ENCODE measurements at places on chromosomes 1 and 21. TPM values are rescaled to one million over a fixed set of nuclear protein-coding genes. Genes with fewer than 3 reads are reported as not detected.
A peak's percentile ranks its signal among the peaks of the same experiment; 100 is the strongest.

DNA sequence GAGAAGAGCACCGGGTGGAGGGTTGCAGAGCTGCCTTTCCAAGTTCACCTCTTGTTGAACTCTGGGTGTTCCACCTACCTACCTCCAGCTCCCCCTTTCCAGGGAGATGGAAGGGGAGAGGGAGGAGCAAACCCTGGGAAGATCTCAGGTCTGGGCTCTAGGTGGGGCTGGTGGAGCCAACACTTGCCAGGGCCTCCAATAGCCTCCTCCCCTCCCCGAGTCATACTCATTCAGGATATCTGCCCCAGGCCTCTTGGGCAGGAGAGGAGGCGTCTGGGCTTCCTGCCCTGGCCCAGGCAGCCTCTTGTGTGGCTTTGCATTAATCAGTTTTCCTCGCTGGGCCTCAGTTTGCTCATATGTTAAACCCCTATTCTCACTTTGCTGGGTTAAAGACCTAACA lies 13.4 kb downstream of the RAP1GAP start:
- DNase-seq: no peak

GRCh38 chr1:1763657-1764621 lies 14.3 kb downstream of the NADK start:
- peak; percentile 34 for DNase-seq

GRCh38 chr1:22645931-22646330 lies 2.5 kb downstream of the C1QC start:
- no peak for DNase-seq

DNA sequence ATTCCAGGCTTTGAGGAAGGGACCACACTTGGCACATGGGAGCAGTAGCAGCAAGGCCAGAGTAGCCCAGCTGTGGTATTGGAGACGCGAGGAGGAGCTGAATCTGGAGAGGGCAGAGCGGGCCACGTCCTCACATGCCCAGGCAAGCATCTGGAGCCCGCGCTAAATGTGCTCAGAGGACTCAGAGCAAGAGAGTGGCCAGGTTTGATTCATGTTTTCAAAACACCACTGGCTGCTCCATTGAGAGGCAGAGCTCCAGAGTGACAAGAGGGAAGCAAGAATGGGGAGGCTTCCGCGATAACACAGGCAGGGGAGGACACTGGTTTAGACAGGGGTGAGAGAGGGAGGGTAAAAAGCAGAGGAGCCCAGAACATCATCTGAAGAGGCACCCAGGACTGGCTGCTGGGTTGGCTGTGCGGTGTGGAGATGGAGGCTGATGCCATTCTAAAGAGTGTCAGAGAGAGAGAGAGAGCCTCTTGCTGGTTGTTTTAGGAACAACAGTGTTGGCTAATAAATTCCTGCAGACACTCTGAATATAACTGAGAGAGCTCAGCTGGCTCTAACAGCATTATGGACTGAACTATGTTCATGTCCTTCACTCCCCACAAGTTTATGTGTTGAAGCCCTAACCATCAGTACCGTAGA lies 32.3 kb downstream of the RCAN1 start:
- DNase-seq: no peak

GRCh38 chr1:214005708-214006107 lies 17.9 kb downstream of the PROX1 start:
- DNase-seq: no peak

DNA sequence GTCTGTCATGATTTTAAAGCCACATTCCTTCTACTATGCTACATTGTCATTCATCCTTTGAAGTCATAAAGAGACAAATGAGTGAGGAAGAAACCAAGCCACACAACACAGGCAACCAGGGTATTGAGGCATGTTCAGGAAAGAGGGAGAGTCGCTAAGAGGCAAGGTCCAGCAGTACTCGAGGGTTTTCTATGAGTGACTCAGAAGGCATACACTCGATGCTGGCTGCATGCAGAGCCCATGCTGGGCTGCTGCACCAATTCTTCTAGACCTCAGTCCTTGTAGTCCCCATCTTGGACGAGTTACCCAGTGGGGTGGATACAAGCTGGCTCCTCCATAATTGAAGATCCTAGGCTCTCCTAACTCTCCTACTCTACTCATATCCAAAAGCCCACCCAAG lies 57.6 kb downstream of the OLFML2B start:
- DNase-seq: no peak

DNA sequence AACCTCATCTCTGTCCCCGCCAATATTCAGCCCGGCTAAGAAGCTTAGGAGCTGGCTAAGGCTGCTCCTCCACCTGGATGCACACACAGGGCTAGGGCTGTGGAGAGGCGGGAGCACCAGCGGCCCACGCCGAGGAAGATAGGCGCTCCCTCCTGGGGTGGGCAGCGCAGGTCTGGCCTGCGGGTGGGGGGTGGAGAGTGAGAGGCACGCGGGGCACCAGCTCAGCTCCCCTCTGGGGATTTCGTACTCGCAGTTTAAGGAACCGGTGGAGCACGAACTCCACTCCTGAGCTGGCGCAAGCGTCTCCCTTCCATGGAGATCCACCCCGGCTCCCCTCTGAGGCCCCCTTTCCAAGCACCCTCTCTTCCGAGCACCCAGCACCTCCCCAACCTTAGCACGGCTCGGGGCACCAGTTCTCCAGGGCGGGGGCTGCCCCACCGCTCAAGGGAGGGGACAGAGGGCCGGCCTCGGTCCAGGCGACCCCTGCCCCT lies 433 bp upstream of the KAZN start:
- DNase-seq: no peak

GRCh38 chr1:52162947-52163346 lies 21.1 kb downstream of the ZFYVE9 start:
- no peak for DNase-seq

GRCh38 chr1:90046635-90047034 lies 51.7 kb downstream of the ZNF326 start:
- no peak for DNase-seq

GRCh38 chr1:205914730-205915129 lies 28.5 kb downstream of the SLC26A9 start:
- DNase-seq: no peak

GRCh38 chr21:39690454-39690853 lies 54.5 kb upstream of the IGSF5 start:
- no peak for DNase-seq

Gene GJA9
- total RNA-seq: not detected

Gene ANKRD34A
- 1.9 TPM for total RNA-seq

Gene FAM72C
- total RNA-seq: not detected

Gene NMNAT2
- not detected for total RNA-seq

Gene BARHL2
- not detected for total RNA-seq

Gene ATP1A4
- not detected for total RNA-seq
